Activated CD8-positive, alpha-beta T cell treated with anti-CD3 and anti-CD28 coated beads, Interleukin-2, amount 10 ng/mL, durations not matched to agents 7 days and 5 days (primary cell): ENCODE measurements at places on chromosomes 5 and 9. TPM values are rescaled to one million over a fixed set of nuclear protein-coding genes. Genes with fewer than 3 reads are reported as not detected.

Gene DNAH5
- total RNA-seq = not detected

Gene MLANA
- total RNA-seq = not detected

Gene C8G
- 1.4 TPM for total RNA-seq

Gene SLCO6A1
- total RNA-seq = not detected

Gene CCDC180
- 3.6 TPM for total RNA-seq

Gene PCDHGA1
- not detected for total RNA-seq

Gene SLC23A1
- 1.5 TPM for total RNA-seq

Gene NEUROG1
- not detected for total RNA-seq

Gene KLF4
- total RNA-seq = 1.9 TPM

Gene SOHLH1
- not detected for total RNA-seq

Gene NUTM2F
- not detected for total RNA-seq

Gene CDKN2B
- total RNA-seq = 3.1 TPM

Gene HTR1A
- not detected for total RNA-seq

GRCh38 chr9:93012963-93013855 lies 45.3 kb upstream of the SUSD3 start:
- DNase-seq = peak; percentile 18

DNA sequence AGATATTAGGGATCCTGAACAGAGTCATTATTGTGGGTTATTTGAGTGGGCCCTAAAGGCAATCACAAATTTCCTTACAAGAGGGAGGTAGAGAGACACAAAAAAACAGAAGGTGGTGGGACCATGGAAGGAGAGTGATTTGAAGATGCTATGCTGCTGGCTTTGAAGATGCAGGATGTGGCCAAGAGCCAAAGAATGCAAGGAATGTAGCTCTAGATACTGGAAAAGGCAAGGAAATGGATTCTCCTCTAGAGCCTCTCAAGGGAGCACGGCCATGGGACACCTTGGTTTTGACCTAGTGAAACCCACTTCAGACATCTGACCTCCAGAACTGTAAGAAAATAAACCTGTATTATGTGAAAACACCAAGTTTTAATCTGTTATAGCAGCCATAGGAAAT lies 53.8 kb downstream of the TTC39B start:
- DNase-seq = no peak

GRCh38 chr9:76462126-76462525 lies 3.1 kb downstream of the GCNT1 start:
- DNase-seq = no peak

GRCh38 chr5:125410537-125411070 lies 664.2 kb upstream of the ZNF608 start:
- DNase-seq = no peak

GRCh38 chr5:175470781-175471180 lies 7.6 kb upstream of the SFXN1 start:
- no peak for DNase-seq

- DNase-seq = no peak
These were observed 59.1 kb downstream of the FNBP1 start for GRCh38 chr9:129983891-129984290.

DNA sequence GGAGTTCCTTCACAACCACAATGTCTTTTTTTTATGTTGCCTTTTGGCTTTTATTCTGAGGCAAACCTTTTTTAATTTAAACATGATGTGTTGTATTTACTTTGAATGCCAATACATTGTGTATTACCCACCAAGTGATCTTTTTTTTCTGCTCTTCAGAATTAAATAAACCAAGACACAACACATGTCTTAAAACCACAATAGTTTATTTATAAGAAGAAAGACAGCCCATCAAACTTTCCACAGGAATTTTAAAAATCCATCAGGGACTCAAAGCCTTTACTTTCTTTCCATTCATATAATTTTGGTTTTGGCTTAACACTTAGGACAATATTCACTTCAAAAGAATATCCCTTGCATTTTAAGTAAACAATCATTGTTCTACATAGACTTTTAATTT lies 321.8 kb upstream of the MEF2C start:
- DNase-seq = no peak

- DNase-seq = no peak
These were observed 32.8 kb upstream of the MED10 start for GRCh38 chr5:6411141-6411540.

DNA sequence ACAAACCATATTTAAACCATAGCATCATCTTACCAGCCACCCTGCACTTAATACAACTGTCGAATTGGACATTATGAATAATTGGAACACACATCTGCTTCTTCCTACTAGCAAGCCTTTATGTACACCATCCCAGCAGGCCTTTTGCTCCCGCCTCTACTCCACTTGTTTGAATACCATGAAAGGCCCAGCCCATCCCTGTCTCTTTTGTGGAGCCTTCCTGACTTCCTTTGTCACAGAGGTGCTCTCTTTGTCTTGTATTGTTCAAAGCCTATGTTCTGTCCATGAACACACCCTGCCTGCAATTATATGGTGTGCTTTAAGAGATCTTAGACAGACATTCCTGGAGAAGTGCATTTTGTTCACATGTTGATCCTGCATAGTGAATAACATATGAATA lies 465.7 kb downstream of the DIRAS2 start:
- DNase-seq = no peak

DNA sequence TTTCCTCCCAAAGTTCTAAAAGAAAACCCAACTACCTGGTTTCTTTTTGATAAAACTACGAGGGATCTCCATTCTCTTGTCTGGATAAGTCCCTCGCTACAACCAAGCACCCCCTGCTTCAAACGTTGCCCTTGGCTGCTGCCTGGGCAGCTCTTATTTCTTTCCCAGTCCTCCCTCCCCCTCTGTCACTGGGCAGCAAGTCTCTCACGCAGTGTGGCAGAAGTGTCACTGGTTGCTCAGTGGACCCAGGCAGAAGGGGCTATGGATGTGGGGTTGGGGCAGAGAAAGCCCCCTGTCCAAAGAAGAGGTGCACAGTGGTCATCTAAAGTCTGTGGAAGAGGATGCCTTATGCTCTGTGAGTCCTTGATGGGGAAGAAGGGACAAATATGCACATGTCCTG lies 7.2 kb upstream of the SMIM32 start:
- DNase-seq = no peak

DNA sequence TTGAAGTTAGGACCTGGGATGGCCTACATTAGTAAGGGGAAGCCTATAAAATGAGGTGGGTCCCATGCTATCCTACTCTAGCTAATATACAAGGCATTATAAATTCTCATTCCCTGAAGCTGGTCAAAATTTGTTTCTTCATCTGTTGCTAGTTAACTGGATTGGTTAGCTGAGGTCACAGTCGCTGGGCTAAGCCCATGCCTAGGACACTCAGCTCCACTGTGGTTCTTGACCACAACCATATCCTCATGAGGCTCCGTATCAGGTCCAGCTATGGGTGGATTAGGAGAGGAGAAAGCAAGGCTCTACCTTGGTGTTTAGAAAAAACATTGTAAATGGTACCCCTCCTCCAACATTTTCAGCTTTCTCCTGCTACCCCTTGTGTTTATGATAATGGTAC lies 52.8 kb upstream of the RAI14 start:
- DNase-seq = no peak

DNA sequence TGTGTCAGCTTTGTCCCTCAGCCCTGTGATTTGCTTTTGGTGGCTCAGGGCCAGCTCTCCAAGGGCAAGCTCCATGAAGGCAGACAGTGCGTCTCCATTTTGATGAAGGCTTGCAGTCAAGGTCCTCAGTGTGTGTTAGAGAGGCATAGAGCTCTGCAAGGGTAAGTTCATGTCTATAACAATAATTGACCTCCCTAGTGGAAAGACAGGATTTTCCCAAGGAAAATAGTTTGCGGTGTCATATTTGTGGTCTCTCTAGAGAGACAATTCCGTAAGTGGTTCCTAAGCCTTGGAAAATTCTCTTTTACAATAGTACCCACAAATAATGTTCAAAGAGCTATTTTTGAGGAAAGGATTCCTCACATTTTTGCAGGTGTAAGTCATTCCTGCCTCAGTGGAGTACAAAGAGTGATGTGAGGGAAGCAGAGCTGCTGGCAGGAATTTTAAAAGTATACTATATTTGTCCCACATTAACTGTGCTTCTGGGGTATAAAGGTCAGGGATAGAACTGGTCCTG lies 40.2 kb downstream of the SLC1A3 start:
- no peak for DNase-seq

DNA sequence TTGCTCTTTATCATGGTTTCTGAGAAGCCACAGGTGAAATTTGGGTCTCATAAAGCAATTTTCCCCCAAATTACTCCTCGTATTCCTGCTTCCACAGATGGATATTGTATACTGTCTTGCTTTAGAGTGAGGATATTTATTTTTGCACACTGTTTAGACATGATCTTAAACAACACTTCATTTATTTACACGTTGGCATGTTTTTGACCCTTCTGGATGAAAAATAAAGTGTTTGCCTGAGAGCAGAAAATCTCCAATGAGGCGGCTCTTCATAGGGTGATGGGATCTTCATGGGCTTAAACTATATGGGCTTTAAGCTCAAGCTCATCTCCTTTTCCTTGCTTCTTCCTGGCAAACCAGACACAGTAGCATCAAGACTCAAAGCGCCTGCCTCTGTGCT lies 148.4 kb downstream of the MACROH2A1 start:
- DNase-seq = no peak

GRCh38 chr5:14397717-14398116 lies 183.9 kb upstream of the OTULINL start:
- DNase-seq = no peak

DNA sequence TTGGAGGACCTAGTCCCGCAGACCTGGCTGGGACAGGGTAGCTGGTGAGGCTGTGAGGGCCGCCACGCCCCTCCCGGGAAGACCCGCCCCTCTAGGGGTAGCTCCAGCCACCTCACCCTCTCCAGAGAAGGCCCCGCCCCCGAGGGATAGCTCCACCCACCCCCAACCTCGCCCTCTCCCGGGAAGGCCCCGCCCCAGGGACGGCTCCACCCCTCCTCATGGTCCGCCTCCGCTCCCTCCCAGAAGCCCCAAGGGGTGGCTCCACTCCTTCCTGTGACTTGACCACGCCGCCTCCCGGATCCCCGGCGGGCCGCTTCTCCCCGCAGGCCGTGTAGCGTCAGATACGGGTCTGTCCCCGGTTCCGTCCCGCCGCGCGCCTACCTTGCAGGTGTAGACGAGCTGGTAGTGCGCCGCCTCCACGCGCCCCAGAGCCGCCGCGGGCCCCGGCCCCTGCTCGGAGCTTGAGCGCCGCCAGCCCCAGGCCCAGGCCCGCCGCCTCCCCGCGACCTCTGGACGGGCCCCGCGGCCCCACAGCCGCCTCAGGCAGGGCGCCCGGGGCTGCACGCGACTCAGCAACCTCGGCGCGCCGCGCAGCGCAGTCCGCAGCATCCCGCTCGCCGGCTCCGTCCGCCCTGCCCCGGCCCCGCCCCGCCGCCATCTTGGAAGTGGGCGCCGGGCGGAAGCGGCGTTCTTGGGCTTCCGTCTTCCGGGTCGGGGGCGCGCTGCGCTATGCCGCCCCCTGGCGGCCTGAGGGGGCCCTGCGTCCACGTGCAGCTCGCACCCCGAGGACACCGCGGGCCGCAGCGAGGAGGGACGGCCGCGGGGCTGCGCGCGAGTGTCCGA lies at the start of gene DNLZ:
Gene DNLZ, minus strand, starts transcription at position 639 of the 843 bp plus-strand sequence. Its CDS starts 30 bp downstream, at position 609.
- DNase-seq = peak; percentile 96
